ENCODE measurements at places on chromosomes 7 and 10.

GRCh38 chr7:40965016-40965415, 737.9 kb downstream of the INHBA start:
- DNase-seq: no peak

- no peak for DNase-seq
These were observed 89.3 kb upstream of the CUX1 start for GRCh38 chr7:101728128-101728527.

GRCh38 chr10:7301006-7301778, 109.6 kb downstream of the SFMBT2 start:
- no peak for DNase-seq

GRCh38 chr10:5081091-5081490, 13.1 kb upstream of the AKR1C3 start:
- no peak for DNase-seq
